D341Med (cell line): ENCODE measurements at places on chromosomes 7 and 10.

- DNase-seq = no peak
Observed at GRCh38 chr7:155847821-155848435, 35.7 kb upstream of the SHH start.

DNA sequence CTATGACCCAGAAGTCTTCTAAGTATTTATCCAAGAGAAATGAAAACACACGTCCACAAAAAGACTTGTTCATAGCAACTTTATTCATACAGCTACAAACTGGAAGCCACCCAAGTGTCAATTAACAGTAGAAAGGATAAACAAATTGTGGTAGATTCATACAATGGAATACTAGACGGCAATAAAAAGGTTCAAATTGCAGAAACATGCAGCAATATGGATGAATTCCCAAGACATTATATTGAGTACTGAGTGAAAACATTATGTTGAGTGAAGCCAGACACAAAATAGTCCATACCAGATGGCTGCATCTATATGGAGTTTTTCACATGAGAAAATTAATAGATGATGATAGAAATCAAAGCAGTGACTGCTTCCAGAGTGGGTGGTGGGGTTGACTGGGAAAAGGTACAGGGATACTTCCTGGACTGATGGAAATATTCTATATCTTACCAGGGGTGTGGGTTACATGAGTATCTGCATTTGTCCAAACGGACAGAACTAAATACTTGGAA, 292.0 kb downstream of the FGFR2 start:
- no peak for DNase-seq

DNA sequence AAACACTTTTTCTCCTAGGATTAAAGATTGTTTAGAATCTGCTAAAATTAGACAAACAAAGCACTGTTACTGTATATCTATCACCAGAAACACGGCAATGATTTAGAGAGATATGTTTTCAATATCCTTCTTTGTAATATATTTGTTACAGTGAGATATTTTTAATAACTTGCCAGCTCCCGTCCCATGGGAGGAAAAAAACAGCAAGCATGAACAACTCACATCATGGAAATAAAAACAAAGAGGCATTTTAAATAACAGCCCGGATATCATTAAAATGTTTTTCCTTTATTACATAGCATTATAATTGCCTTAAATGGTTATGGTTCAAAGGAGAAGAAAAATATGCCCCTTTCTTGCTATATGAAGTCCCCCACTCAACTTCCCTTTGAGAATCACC, 272.1 kb downstream of the BMPER start:
- DNase-seq = no peak

DNA sequence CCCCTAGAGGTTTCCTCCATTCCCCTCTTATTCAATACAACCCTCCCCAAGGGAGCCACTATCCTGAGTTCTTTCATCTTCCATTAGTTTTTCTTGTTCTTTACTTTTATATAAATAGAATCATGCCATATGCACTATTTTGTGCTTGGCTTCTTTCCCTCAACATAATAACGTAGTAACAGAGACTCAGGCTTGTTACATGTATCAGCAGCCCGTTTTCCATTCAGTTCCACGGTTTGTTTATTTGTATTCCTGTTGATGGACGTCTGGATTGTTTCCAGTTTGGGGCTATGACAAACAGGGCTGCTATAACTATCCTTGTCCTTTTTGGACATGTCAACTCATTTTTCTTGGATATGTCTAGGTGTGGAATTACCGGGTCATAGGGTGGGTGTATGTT, 264.4 kb upstream of the MKI67 start:
- DNase-seq = no peak

GRCh38 chr10:110067960-110068770, 60.4 kb downstream of the ADD3 start:
- no peak for DNase-seq

- no peak for DNase-seq
Observed at GRCh38 chr7:131057015-131057793, 270.5 kb upstream of the MKLN1 start.

- no peak for DNase-seq
Observed at GRCh38 chr10:52472406-52473146, 158.5 kb downstream of the DKK1 start.

GRCh38 chr7:149780636-149781419, 7.4 kb upstream of the ZNF467 start:
- no peak for DNase-seq

- no peak for DNase-seq
Observed at GRCh38 chr7:151608031-151608551, 88.4 kb upstream of the RHEB start.

DNA sequence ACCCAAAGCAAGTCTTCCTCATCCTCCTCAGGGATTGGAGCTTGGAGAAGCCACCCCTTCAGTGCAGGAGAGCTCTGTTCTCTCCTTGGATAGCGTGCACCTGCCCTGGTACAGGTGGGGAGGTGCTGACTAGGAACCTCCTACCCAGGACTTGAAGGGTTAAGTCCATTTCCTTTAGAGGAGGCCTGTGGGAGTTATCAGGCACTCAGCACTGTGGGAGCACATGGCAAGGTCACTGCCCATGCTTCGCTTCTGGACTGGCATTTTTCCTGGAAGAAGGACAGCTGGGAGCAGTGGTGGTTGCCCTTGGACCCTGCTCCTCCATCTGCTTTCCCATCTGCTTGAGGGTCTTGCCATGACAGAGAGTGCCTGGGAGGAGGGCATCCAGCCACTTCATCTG, 142.8 kb downstream of the CXCL12 start:
- DNase-seq = peak; percentile 8

GRCh38 chr7:66781408-66782090, 41.0 kb downstream of the RABGEF1 start:
- DNase-seq = no peak

GRCh38 chr7:157211690-157212089, 73.0 kb downstream of the UBE3C start:
- DNase-seq = peak; percentile 65

- no peak for DNase-seq
Observed at GRCh38 chr7:5767066-5767465, 14.4 kb downstream of the RNF216 start.

DNA sequence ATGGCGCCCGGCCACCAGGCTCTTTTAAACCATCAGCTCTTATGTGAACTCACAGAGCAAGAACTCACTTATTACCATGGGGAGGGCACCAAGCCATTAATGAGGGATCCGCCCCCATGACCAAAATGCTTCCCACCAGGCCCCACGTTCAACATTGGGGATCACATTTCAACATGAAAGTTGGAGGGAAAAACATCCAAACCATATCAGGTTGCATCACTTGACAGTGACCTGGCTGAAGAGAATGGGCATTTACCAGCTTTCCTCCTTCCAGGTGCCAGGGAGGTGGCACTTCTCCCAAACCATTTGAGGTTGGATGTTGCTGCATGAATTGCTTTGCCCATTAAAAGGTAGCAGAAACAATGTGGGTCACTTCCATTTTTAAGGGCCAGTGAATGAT, 115.6 kb upstream of the TNS3 start:
- DNase-seq = no peak

DNA sequence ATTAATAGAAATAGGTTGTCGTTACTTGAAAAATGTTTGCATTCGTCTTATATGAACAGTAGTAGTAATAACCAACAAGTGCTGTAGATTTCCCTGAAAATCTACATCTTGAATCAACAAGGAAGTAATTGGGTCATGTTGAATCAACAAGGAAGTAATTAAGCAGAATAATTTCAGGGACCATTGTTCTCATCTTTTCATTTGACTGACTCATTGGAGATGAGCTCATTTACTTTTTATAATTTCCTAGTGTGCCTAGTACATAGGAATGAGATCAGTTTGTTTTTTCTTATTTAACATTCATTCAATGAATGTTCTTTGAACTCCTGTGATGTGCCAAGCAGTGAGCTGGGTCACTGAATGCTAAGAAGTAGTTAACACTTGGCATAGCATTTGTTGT, 8.2 kb downstream of the CLDN12 start:
- DNase-seq = no peak

GRCh38 chr10:26448292-26448691, 10.2 kb downstream of the APBB1IP start:
- no peak for DNase-seq

DNA sequence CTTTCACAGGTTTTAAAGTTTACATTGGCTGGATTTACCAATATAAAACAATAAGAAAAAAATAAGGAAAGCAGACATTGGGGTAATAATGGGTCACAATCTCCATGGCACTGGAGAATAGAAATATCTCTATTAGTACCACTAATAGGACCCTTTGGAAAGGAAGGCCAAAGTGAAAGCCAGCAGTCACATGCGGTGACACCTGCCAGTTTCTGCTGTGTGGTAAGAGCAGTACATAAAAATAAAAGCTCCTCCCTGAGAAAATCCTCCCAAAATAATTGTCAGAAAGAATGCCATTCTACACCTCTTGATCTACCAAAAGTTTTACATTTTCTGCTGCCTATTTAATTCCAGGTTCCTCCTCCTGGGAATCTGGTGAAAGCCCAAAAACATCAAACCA, 30.4 kb upstream of the SLC13A1 start:
- DNase-seq = no peak

DNA sequence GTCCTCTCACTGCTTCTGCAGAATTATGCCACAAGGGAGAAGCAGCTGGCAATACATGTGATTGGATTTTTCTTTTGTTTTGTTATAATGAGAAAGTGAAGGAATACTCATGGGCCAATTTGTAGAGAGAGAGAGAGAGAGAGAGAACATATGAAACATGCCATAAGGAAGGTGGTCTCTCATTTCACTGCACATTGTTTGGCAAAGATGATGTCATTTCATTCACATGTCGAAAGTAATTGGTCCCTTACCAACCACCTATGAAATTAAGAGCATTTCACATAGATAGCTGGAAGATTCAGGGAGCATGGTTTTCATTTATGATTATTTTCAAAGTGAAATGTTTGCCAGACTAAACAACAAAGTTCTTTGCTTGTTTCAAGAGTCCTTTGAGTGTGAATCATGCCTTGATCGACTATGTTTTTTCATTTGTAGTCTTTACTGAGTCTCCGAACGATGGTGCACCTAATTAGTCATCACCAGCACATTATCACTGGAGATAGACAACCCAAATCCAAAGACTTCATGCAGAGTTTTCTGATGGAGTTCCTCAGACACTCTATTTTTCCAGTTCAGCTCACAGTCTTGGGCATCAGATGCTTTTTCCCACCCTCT, 130.1 kb upstream of the ZEB1 start:
- DNase-seq = no peak

DNA sequence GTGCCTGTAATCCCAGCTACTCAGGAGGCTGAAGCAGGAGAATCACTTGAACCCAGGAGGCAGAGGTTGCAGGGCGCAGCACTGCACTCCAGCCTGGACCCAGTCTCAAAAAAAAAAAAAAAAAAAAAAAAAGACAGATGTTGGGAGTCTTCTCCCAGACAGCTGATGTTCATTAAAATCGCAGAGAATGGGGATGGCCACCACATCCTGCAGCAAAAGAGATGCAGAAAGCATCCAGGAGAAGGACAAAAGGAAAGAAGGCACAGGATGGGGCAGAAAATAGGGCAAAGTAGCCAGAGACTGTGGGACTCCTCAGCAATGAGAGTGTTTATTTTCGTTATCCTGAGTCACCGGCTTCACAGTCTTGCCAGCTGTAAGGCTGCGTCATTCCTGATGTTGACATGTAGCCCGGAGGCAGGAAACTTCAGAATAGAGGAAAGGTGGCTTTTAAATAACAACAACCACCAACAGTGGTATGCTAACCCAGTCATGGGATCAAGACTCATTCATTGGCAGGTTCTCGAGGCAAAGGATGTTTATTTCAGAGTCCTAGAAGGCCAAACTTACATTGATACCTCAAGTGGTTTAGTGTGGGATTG, 149.5 kb upstream of the SVIL start:
- no peak for DNase-seq

DNA sequence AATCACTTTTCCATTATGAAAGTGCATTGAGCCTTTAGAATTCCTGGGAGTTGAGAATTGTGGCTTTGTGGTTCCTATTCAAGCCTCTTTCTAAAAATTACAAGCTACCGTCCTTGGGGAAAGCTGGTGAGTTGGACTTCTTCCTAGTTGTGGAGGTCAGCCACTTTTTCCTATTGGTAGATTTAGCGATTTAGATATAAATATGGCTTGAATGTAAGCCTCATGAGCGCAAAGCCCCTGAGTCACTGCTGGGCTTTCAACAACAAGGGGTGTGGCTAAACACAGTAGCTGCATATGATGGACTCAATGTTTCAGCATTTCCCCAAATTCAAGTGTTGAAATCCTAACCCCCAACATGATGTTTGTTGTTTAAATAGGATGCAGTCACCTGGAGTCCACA, 150.0 kb upstream of the IGFBP3 start:
- no peak for DNase-seq

DNA sequence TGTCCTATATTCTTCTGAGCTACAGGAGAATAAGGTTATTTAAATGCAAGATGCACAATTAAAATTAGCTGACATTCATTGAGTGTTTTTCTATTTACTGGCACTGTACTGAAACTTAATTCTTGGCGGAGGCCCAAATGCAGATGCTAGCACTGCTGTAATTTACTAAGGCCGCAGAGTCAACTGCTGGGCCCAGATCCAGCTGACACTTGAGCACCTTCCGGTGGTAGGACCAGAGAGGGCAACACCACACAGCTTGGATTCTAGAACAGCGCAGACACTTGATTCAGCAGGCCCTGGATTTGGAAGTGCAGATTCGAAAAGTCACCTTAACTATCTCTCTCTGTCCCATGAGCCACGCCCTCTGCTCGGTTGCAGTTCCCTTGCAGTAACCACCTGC, 228.6 kb upstream of the TMEM72 start:
- no peak for DNase-seq

DNA sequence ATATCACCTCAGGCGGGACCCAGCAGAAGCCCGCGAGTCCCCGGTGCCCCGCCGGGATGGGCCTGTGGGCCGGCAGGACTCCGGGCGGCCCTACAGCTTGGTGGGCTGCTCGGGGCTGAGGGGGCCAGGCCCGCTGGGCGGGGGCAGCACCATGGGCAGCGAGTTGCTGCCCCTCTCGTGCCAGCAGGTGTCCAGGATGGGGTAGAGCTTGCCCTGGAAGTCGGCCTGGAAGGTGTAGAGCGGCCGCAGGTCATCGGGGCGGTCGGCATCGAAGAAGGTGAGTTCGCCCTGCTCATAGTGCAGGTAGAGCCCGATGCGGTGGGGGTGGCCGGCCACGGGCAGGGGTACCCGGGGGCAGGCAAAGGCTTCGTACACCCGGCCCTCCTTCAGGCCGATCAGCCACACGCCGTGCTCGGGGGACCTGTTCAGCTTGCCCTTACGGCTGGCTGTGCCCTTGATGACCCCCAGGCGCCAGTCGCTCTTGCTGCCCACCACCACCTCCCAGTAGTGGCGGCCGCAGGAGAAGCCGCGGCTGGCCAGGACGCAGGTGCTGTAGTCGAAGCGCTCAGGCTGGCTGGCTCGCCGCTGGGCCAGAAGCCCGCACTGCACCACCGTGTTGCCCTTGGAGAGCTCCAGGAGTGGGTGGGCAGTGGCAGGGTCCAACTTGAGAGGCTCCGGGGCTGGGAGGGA, 4.3 kb upstream of the NSUN5 start:
- no peak for DNase-seq

- no peak for DNase-seq
Observed at GRCh38 chr10:133046390-133046765, 41.3 kb upstream of the ADGRA1 start.
